ENCODE measurements at places on chromosomes 12 and 14.
A peak's percentile ranks its signal among the peaks of the same experiment; 100 is the strongest.

DNA sequence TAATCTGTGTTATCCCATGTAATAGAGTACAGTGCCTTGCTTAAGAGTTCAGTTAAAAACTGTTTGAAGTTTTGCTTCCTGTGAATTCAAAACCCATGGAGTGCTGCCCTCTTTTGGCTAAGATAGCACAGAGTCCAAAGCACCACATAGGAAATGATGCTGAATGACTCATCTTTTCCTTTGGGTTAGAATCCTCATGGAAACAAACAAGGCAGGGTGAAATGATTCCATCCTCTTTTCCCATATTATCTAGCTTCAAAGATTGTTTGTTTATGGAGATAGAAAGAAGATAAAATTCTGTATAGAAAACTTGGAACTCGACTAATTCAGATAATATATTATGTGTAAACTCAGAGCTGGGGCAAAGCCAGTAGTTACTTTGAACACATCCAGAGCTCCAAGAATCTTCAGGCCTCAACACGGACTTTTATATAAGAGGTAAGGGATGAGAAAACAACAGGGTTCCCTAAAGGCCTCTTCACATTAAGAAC, 87.4 kb downstream of the OTOGL start:
- peak; percentile 79 for DNase-seq

DNA sequence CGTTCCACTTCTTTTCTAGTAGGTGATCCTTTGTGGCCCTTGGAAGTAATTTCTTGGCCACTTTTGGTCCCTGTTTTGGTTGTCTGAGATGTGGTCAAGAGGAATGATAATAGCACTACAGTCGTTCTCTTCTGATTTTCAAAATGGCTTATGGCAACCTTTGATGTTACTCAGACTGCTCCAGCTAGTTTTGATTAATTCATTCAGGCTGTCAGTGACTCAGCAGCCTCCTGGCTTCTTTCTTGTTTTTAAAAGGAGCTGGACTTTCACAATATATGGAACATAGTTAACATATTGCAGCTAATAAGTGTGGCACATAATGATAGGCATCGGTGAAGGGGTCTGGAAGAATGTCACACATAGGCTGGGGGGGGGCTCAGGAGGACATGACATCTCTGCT, 47.3 kb downstream of the WDR20 start:
- peak; percentile 76 for DNase-seq

- DNase-seq, result no peak
Measured at GRCh38 chr14:93901813-93902212, 25.3 kb upstream of the FAM181A start.

GRCh38 chr14:106528717-106529116, 1002.3 kb downstream of the TMEM121 start:
- DNase-seq, result no peak

- DNase-seq, result no peak
Measured at GRCh38 chr14:91142214-91142668, 28.4 kb downstream of the DGLUCY start.

- peak; percentile 4 for DNase-seq
Measured at GRCh38 chr12:43762596-43762995, 3.8 kb downstream of the IRAK4 start.
